Fibroblast of gingiva (primary cell): ENCODE measurements at places on chromosomes 1 and 21.

DNA sequence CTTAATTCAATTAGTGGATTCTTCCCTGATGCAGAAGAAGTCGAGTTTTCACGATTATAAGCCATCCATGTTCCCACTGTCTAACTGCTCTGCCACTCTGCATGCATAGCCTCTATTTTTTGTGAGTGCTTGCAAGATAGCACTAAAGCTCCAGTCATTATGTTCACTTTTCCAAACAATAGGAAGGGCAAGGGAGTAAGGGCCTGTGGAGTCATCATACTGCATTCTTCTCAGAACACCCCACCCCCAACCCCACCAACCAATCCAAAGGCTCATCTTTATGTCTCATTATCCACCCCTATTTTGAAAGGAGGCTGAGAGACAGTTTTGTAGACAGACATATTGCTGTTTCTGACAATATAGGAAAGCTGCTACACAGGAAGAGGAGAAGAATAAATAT lies 471.7 kb upstream of the ADGRL2 start:
- no peak for DNase-seq

GRCh38 chr1:93698329-93699048 lies 16.9 kb upstream of the BCAR3 start:
- DNase-seq, result no peak

GRCh38 chr1:183281039-183281438 lies 95.0 kb downstream of the LAMC2 start:
- DNase-seq, result peak; percentile 94

DNA sequence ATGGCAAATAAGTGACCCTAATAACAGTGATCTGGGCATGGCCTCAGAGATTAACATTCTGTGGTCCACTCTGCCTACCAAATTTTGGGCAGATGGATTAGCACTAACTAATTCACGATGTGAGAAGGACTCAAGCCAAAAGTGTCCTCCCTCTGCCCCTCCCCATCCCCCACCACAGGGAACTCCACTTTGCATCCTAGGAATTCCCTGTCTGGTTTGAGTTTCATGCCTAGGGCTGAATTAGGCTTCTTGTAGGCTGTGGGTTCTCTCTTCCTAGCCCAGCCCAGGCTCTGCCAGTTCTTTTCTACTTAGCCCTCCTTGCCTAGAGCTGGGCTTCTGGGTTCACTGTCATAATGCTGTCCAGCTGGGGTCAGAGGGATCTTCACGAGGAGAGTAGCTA lies 64.1 kb downstream of the ATP2B4 start:
- peak; percentile 36 for DNase-seq

DNA sequence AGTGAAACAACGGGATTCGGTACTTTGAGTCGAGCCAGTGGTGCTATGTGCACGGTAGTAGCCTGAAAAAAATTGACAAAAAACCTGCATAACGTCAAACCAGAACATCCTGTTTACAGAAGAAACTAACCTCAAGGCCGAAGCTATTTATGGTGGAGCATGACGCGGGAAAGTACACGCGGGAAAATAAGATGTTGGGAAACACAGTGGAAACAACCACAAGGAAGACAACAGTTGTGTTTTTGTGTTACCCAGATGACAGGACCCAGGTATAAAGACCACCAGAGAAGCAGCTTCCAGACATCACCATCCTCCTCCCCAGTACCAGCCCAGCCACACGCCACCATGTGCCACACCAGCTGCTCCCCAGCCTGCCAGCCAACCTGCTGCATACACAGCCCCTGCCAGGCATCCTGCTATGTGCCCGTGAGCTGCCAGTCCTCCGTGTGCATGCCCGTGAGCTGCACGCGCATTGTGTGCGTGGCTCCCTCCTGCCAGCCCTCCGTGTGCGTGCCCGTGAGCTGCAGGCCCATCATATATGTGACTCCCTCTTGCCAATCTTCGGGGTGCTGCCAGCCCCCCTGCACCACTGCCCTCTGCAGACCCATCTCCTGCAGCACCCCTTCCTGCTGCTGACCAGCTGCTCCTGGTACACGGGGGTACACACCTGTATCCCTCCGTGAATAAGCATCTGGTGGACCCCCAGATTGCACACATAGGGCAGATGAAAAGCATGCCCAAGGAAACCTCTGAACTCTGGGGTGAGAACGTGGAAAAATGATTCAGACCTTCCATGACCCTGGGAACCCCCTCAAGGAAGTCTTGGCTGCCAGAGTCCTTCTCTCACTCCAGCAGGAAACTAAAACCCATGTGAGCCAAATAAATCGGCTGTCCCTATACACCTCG lies at the start of gene KRTAP12-3:
Gene KRTAP12-3, plus strand, starts transcription at position 298 of the 906 bp plus-strand sequence. Its CDS starts 48 bp downstream, at position 346.
- DNase-seq, result no peak

GRCh38 chr1:22922640-22923039 lies 50.0 kb downstream of the LACTBL1 start:
- no peak for DNase-seq
